ENCODE measurements at places on chromosomes 11 and 22.

GRCh38 chr11:76148941-76149613 lies 57.2 kb downstream of the WNT11 start:
- DNase-seq = no peak
- H3K36me3 ChIP-seq = no peaks in the 10 kb centered on the region
- no peak overlapping the region for H3K27ac ChIP-seq

GRCh38 chr11:123362941-123363340 lies 67.1 kb upstream of the GRAMD1B start:
- DNase-seq = no peak
- H3K27ac ChIP-seq = no peak overlapping the region
- peaks cover 51% of the 10 kb centered on the region for H3K27me3 ChIP-seq
- H3K4me3 ChIP-seq = no peak overlapping the region

DNA sequence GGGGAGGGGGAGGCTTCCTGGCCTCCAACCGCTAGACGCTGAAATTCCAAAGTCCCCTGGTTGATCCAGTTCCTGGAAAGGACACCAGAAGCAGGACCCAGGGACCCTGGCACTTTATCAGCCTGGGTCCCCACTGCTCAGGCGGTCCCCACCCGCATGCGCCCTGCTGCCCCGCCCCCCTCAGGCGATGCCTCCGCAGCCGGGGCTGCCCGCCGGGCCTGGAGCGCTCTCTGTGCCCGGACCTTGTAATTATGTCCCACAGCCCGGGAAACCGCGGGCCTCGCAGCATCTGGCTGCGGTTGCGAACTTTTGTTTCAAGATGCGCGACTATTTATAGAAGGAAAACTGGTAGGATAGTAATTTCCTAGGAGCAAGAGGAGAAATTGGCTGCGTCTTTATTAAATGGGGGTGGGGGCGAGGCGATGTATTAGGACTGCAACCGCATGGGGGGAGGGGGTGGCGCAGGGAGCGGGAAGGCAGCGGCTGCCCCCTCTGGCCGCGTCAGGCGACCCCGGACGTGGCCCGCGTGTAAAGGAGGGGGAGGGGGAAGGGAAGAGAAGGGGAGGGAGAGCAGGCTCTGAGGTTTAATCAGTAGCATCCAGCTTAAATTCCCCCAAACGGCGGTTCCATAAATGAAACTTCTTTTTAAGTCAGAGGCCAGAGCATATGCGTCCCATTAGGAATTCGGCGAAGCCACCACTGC lies 6.1 kb downstream of the WNT7B start:
- no peaks in the 10 kb centered on the region for H3K36me3 ChIP-seq
- no peak overlapping the region for H3K27ac ChIP-seq
- H3K4me1 ChIP-seq = peaks cover 16% of the 10 kb centered on the region
- H3K27me3 ChIP-seq = peaks cover 25% of the 10 kb centered on the region
- no peak overlapping the region for H3K4me3 ChIP-seq

DNA sequence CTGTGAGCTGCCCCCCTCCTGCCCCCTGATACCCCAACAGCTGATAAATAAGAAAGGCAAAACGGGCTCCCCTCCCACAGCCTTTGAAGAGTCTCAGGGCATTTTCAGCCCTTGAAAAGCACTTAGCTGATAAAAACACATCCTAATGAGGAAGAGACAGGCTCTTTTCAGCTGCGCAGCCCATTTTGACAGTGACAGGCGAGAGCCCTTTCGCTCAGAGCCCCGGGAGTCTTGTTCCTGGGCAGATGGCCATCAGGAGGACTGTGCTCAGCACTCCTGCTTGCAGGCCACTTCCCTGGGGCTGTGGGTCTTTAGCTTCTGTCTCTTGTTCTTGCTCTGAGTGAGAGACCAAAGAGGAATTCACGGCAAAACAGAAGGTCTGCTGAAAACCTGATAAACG lies 757.2 kb downstream of the BRD1 start:
- H3K27ac ChIP-seq = no peak overlapping the region
- H3K4me3 ChIP-seq = no peak overlapping the region
- no peaks in the 10 kb centered on the region for H3K4me1 ChIP-seq
- DNase-seq = no peak
- no peaks in the 10 kb centered on the region for H3K36me3 ChIP-seq
- H3K27me3 ChIP-seq = no peaks in the 10 kb centered on the region

- no peaks in the 10 kb centered on the region for H3K36me3 ChIP-seq
- no peak overlapping the region for H3K27ac ChIP-seq
- no peak overlapping the region for H3K4me3 ChIP-seq
- no peak for DNase-seq
- 0 out of 2 replicates have a peak, but pooled peaks cover 4% of the 10 kb centered on the region for H3K4me1 ChIP-seq
- H3K27me3 ChIP-seq = no peaks in the 10 kb centered on the region
Observed at GRCh38 chr11:106625566-106625965, 392.7 kb downstream of the GUCY1A2 start.

Measured in DND-41 (cell line).